ENCODE measurements at places on chromosomes 3 and 15.

- no peak for DNase-seq
Measured at GRCh38 chr15:45376967-45377608, 1.3 kb downstream of the GATM start.

- no peak for DNase-seq
Measured at GRCh38 chr3:10350324-10350985, 29.5 kb upstream of the SEC13 start.

DNA sequence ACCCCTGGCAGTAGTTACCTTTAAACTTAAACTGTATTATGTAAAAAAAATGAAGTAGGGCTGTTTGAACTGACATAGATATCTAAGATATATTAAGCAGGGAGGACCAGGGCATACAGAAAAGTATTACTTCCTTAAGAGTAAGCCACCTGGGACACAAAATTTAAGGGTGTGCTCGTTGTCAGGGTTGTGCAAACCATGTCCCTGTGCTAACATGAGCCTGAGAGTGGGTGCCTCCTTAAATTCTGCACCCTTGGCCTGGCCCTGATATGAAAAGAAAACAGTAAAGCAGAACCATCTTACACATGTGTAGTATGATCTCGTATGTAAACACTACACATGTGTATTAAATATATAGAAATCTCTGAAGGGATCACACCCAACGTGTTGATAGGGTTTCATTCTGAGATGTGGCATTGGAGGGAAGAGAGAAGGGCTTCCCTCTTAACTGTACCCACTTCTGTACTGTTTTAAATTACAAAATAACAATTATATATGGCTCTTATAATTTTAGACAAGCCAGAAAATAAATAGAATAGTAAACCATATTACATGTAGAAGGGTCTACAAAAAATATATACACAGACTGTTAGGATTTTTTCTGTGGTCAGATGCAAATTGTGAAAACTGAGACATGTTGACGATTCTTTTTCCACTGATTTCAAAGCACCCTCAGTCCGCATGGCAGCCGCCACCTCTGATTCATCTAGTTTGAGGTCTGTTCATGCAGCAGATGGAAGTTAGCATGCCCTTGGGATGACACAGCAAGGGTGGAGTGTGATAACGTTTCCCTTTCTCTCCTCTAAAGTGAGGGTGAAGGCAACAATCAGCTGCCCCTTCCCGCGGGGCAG, 400.8 kb upstream of the PROK2 start:
- no peak for DNase-seq

DNA sequence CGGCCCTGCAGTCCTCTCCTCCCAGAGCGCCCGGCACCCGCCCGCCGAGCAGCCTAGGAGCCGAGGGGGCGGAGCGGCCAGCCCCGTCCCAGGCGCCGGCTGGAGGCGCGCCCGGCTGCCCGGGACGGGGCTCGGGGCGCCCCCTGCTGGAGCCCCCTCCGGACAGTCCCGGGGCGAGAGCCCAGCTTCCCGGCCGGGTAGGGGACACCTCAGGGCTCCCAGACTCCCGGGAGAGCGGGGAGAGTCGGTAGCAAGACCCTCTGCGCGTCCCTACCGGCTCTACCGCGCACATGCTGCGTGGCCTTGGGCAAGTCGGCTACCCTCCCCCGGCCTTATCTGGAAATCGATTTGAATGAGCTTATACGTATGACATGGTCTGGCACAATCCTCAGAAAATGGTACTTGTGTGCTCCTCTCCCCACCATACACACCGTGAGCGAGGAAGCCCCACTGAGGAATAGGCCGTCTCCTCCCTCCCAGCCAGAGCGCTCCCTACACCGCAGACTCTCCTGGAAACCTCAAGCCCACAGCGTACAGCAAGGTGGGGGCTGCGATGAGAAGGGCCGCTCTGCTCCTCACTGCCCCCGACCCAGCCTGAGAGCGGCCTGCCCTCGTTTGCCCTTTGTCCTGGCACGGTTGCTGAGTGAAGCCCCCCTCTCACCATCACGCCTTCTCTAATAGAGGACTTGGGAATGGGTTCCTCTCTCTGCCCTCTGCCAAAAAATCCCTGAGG, at the start of gene DAPK2:
Gene DAPK2 (minus strand): TSS at position 65 of the 733 bp plus-strand sequence. CDS start 6,224 bp downstream, outside the sequence.
- peak; percentile 67 for DNase-seq

GRCh38 chr3:151563305-151563704, 102.4 kb upstream of the IGSF10 start:
- DNase-seq = no peak

DNA sequence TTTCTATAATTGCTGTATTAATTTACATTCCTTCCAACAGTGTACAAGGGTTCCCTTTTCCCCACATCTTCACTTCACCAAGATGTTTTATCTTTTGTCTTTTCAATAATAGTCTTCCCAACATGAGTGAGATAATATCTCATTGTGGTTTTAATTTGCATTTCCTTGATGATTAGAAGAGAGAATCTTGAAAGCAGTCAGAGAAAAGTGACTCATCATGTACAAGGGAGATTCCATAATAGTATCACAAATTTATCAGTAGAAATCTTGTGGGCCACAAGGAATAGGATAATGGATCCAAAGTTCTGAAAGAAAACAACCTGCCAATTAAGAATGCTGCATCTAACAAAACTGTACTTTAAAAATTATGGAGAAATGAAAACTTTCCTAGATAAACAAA, 189.3 kb downstream of the NECTIN3 start:
- peak; percentile 23 for DNase-seq

- DNase-seq = no peak
Measured at GRCh38 chr3:42270561-42270960, 4.6 kb upstream of the CCK start.

- DNase-seq = no peak
Measured at GRCh38 chr3:13801361-13802204, 78.3 kb downstream of the WNT7A start.
